ENCODE measurements at places on chromosomes 1 and 21.
A peak's percentile ranks its signal among the peaks of the same experiment; 100 is the strongest.

GRCh38 chr1:187010571-187011309, 182.0 kb downstream of the PLA2G4A start:
- DNase-seq, result no peak

GRCh38 chr1:114130213-114130612, 23.5 kb downstream of the SYT6 start:
- no peak for DNase-seq

- peak; percentile 29 for DNase-seq
Measured at GRCh38 chr1:147669469-147670318, 630 bp downstream of the ACP6 start.

- DNase-seq, result no peak
Measured at GRCh38 chr1:23577056-23578004, 18.0 kb upstream of the ID3 start.

- no peak for DNase-seq
Measured at GRCh38 chr1:178500936-178501554, 4.3 kb upstream of the CLEC20A start.

DNA sequence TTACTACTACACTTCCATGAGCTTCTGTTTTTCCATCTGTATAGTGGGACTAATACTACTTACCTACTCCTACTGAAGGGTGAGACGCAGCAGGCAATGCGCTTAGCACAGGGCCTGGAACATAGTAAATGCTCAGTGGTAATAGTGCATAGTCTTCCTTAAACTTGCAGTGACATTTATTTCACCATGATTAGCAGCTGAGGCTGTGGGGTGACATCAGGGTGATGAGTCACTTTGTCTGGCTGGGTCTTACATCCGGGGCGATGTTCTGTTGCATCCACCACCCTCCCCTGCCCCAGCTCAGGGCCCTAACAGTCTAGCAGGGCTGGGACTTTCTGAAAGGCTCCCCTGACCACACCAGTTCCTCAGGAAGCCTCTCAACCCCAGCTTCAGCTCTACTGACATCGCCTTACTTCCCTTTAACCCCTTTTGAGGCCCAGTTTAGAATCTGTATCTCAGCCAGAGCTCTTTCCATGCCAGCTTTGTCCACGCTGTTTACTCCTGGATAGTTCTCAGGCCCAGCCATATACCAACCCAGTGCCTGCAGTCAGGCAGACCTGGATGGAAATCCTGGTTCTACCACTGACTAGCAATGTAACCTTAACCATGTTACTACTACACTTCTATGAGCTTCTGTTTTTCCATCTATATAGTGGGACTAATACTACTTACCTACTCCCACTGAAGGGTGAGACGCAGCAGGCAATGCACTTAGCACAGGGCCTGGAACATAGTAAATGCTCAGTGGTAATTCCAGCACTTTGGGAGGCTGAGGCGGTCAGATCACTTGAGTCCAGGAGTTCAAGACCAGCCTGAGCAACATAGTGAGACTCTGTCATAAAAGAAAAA, 66.3 kb downstream of the CD58 start:
- no peak for DNase-seq

- no peak for DNase-seq
Measured at GRCh38 chr1:156885880-156886355, 7.6 kb upstream of the PEAR1 start.

- no peak for DNase-seq
Measured at GRCh38 chr1:19220991-19221390, 10.9 kb upstream of the UBR4 start.

GRCh38 chr1:67564193-67564592, 120.8 kb upstream of the GADD45A start:
- no peak for DNase-seq

GRCh38 chr1:171783816-171784530, 2.5 kb downstream of the METTL13 start:
- DNase-seq, result no peak

GRCh38 chr1:32894019-32894600, 7.1 kb downstream of the TMEM54 start:
- DNase-seq, result no peak

- no peak for DNase-seq
Measured at GRCh38 chr1:217149791-217150190, 426.6 kb upstream of the ESRRG start.

GRCh38 chr1:45007311-45007710, 3.8 kb downstream of the HECTD3 start:
- DNase-seq, result no peak

DNA sequence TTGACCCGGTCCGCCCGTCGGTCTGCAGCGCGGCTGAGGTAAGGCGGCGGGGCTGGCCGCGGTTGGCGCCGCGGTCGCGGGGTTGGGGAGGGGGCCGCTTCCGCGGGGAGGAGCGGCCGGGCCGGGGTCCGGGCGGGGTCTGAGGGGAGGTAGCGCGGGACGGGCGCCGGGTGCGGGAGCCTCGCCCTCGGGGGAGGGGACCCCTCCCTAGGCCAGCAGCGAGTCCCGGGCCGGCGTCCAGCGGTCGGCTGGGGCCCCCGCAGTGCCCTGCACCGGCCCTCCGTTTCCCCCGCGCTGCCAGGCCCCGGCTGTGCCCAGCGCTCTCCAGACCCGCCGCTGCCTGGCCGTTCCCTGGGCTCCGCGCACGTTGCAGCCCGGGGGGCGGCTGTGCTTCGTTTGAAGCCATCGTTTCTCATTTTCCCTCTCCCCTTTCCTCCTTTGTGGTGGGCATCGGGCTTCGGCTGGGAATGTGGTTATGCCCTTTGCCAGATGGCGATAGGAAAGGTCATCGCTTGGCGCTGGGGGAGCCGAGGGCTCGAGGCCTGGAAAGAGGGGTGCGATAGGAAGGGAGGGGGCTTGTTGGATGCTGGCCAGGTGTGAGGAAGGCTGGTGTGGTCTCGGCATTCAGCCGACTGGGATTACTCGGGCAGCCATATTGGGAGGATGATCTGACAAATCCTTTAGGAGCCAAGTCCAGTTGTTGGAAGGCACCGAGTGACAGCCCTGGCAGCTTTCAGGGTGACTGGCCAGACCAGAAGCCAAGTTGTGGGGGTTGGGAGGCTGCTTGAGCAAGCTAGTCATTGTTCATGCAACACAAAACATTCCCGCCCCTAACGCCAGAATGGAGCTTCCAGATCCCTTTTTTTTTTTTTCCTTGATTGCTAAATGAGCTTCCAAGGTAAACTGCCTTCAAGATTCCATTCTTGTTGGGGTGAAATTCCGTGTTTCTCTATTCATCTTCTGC, 753 bp downstream of the KIF1B start:
- peak; percentile 57 for DNase-seq

DNA sequence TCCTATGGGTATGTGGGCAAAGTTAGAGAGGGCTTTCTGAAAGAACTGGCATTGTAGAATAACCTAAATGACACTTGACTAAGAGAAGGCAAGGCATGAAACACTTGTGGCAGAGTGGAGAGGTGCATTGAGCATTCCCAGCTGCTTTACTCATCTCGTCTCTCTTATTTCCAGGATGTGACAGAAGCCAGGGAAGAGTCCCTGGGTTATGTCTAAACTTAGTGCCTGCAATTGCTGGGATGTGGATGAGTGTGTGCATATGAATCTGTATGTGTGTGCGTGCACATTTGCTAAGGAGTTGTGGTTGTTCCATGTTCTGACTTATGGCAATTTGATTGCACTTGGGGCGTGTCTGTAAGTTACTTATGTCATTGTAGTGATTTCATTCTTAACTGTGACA, 1326.5 kb upstream of the B3GALT2 start:
- no peak for DNase-seq

DNA sequence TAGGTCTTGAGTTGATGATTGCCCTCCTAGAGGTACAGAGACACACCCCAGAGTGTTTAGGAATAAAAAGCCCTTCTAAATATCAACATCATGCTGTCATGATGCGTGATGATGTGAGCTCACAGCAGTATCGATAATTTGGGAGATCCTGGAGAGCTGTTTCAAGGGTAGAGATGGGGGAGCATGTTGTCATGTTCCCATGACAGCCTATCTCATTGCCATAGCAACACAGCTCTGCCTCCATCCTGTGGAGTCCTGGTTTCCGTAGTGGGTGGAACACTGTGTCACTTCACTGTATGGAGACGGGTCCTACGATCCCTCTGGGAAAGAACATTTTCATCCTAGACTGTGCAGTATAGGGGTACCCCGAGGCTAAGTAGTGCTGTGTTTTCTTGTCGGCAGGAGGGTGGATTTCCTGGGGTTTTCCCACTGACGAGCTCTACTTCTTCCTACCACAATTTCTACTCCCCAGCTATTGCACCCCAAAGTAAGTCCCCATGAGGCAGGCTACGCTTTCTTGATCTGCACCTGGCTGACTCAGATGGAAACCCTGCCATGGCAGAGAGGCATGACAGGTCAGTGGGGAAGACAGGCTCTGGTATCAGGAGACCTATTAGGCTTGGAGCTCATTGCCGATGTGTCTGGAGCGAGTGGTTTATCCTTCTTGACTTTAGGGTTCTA, 7.2 kb downstream of the KISS1 start:
- DNase-seq, result no peak

DNA sequence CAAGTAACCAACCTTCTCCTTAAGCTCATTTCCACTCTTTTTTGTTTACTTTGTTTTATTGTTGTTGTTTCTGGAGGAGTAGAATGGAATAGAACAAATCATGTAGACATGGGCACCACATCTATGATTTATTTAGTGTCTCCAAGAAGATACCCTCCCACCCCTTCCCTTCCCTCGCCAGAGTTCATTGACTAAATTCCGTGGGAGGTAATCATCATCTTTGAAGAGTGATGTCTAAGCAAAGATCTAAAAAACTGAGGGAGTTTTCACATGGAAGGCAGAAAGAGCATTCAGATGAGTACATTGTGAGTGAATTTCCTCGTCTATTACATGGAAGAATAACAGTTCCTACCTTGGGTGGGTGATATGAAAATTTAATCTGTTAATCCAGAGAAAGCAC, 136.2 kb downstream of the SEC16B start:
- DNase-seq, result no peak

DNA sequence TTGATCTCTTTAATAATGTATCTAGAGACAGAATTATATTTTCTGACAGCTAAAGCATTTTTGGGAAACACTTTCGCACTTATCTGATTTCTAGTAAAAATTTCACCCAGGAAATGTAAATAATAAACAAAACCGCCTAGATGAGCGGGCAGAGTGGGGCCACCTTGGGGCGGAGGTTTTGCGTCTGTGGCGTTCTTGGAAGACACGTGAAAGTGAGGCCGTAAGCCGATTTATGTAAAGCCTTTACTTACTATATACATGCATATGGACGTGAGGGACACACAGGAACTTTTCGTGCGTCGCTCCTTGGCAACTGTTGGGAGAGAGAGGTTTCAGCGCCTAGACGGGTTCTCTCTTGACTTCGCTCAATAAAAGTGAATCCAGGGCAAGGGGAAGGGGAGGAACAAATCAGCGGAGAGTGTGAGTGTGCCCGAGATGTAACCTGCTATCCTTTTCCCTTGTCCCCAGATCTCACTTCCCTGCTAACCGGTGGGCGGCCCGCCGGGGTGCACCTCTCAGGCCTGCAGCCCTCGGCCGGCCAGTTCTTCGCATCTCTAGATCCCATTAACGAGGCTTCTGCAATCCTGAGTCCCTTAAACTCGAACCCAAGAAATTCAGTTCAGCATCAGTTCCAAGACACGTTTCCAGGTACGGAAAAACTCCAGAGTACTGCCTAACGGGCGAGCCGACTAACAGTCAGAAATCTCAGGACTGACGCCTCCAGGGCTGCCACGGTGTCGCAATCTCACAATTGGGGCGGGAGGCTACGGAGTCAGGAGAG, 1.7 kb downstream of the HLX start:
- DNase-seq, result no peak

DNA sequence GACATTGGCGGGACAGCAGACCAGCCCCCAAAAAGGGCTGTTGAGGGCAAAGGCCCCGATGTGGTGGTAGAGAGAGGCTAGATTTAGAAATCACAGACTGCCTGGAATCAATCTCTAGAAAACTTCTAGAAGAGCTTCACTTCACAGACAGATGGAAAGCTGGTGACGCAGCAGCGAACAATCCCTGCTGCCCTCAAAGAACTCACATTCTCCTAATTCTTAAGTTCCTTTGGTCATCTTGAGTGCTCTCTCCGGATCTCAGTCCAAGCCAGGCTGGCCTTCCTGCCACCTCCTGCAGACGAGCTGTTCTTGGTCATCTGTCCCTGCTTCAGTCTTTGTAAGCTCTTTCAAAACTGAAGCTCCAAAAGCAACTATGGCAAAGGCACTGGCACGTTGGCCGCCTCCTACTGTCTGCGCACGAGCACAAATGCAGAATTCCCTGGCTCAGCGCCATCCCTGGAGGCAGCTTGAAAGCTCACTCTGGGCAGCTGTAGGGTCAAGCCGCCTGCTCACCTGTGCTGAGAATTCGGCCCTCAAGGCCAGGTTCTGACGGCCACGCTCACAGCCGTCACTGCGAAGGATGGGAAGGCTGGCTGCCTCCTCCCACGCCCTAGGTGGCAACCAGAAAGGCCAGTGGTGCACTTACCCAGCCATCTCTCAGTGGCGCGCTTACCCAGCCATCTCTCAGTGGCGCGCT, 110.6 kb downstream of the NPHP4 start:
- DNase-seq, result no peak

DNA sequence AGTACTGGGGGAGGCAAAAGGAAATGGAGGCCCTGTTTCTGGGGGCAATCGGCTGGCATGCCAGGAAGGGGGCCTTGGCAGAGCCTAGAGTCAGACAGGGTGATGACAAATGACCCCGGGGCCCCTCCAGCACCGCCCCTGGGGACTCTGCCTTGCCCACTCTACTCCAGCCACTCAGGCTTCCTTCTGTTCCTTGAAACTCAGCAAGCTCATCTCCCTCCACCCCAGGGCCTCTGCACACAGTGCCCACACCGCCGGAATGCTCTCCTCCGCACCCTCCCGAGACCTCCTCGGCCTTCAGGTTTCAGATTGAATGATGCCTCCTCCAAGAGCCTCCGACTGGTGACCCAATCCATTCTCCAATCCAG, 122.5 kb upstream of the ZBTB40 start:
- DNase-seq, result no peak

DNA sequence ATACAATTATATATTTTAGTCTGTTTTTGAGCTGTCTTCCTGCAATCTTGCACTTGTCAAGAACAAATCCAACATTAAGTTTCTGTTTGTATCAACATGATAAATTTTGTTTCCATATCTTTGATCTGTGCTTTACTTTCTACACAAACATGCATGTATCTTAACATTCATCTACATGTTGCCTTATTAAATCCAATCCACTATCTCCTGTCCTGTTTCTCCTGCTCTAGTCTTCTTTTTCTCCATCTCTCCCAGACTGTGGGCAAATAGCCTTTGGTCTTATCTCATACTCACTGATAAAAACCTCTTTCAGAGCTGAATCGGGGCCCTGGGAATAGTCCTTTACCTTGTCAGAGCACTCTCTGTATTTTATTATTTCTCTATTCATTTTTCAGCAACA, 101.3 kb downstream of the PLPPR4 start:
- DNase-seq, result no peak
